ENCODE measurements at places on chromosomes 4 and X. TPM values are rescaled to one million over a fixed set of nuclear protein-coding genes. Genes with fewer than 3 reads are reported as not detected.

Gene EDA
- total RNA-seq, result 2.1 TPM

Gene DDX60
- 5.8 TPM for total RNA-seq

- H3K4me3 ChIP-seq, result no peak overlapping the region
- DNase-seq, result peak; percentile 87
- H3K36me3 ChIP-seq, result no peaks in the 10 kb centered on the region
- H3K27ac ChIP-seq, result no peak overlapping the region
Observed at GRCh38 chr4:103008875-103009729, 10.4 kb downstream of the SLC9B1 start.

DNA sequence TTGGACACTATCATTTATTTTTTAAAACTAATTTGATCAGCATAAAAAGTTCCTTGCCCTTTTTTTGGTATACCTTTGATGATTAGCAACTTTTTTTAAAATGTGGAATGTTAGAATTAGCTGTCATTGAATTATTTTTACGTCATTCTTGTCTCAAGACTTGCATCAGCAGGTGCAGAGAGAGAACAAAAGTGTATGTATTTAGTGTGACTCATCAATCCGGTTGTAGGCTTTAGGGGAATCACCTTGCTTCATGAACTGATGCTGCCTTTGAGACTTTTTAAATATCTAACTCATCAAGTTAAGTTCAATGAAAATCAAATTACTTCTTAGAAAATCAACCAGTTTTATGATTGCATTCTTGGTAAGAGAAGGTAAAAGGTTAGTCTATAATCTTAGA lies 125.1 kb downstream of the ARX start:
- no peaks in the 10 kb centered on the region for H3K4me1 ChIP-seq
- H3K4me3 ChIP-seq, result no peak overlapping the region
- no peak overlapping the region for H3K27ac ChIP-seq
- H3K27me3 ChIP-seq, result no peaks in the 10 kb centered on the region
- DNase-seq, result no peak

- H3K27ac ChIP-seq, result no peak overlapping the region
- H3K4me3 ChIP-seq, result no peak overlapping the region
- H3K4me1 ChIP-seq, result no peaks in the 10 kb centered on the region
- peak; percentile 99 for DNase-seq
- no peaks in the 10 kb centered on the region for H3K27me3 ChIP-seq
- no peaks in the 10 kb centered on the region for H3K36me3 ChIP-seq
Observed at GRCh38 chr4:7842384-7843279, 97.0 kb downstream of the AFAP1 start.

DNA sequence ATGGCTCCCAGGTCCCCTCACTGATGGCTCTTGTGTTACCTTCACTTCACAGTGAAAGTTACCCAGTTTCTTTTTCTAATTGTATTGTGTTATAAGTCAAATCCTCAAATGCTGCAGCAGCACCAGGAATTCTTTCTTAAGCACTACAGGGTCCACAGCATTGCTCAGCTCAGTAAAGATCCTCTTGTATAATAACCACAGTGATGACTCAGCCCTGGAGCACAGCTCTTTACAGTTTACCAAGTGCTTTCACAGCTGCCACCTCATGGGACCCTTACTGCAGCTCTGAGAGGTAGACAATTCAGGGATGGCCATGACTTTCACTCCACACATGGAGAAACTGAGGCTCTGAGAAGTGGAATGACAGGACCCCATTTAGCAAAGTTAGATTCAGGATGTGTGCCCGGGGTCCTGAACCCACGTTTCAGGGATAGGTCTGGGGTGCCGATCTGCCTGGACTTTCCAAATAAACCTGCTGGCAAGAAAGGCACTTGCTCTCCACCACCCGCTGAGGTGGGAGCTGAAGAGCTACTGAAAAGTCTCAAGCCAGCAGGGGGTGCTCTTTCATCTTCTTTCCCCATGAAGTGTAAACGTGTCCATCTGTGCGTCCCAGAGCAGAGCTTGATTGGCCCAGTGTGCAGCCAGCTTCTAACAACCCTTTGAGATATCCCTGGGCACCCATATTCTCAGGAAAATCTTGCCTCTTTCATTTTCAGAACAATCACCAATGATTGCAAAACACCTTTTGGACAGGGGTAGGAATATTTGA lies 35.7 kb upstream of the GABRQ start:
- DNase-seq, result no peak
- H3K27me3 ChIP-seq, result no peaks in the 10 kb centered on the region
- no peak overlapping the region for H3K4me3 ChIP-seq

- H3K36me3 ChIP-seq, result no peaks in the 10 kb centered on the region
- no peaks in the 10 kb centered on the region for H3K4me1 ChIP-seq
- H3K27me3 ChIP-seq, result no peaks in the 10 kb centered on the region
- no peak for DNase-seq
- no peak overlapping the region for H3K27ac ChIP-seq
Observed at GRCh38 chr4:40986375-40986774, 228.0 kb downstream of the APBB2 start.

- no peaks in the 10 kb centered on the region for H3K36me3 ChIP-seq
- no peaks in the 10 kb centered on the region for H3K27me3 ChIP-seq
- H3K4me1 ChIP-seq, result peaks cover 6% of the 10 kb centered on the region
- H3K4me3 ChIP-seq, result no peak overlapping the region
- no peak overlapping the region for H3K27ac ChIP-seq
Observed at GRCh38 chr4:109989044-109989443, 76.4 kb downstream of the EGF start.

GRCh38 chr4:159097785-159098184 lies 5.1 kb upstream of the RAPGEF2 start:
- no peak overlapping the region for H3K4me3 ChIP-seq
- no peak overlapping the region for H3K27ac ChIP-seq
- no peak for DNase-seq
- no peaks in the 10 kb centered on the region for H3K36me3 ChIP-seq
- no peaks in the 10 kb centered on the region for H3K27me3 ChIP-seq
- H3K4me1 ChIP-seq, result no peaks in the 10 kb centered on the region

GRCh38 chrX:38089173-38089982 lies 83.0 kb downstream of the SYTL5 start:
- no peak overlapping the region for H3K4me3 ChIP-seq
- H3K27ac ChIP-seq, result no peak overlapping the region
- no peaks in the 10 kb centered on the region for H3K4me1 ChIP-seq
- H3K27me3 ChIP-seq, result no peaks in the 10 kb centered on the region
- no peak for DNase-seq

GRCh38 chr4:31160146-31160545 lies 440.0 kb downstream of the PCDH7 start:
- H3K4me3 ChIP-seq, result no peak overlapping the region
- H3K27me3 ChIP-seq, result no peaks in the 10 kb centered on the region
- no peak for DNase-seq

- no peak overlapping the region for H3K27ac ChIP-seq
- H3K36me3 ChIP-seq, result no peaks in the 10 kb centered on the region
- no peaks in the 10 kb centered on the region for H3K27me3 ChIP-seq
- no peak overlapping the region for H3K4me3 ChIP-seq
Observed at GRCh38 chr4:127229855-127230608, 402.7 kb upstream of the INTU start.

GRCh38 chr4:83305187-83305586 lies 20.6 kb upstream of the COQ2 start:
- H3K4me1 ChIP-seq, result no peaks in the 10 kb centered on the region
- no peak overlapping the region for H3K27ac ChIP-seq
- DNase-seq, result no peak
- no peak overlapping the region for H3K4me3 ChIP-seq
- H3K27me3 ChIP-seq, result no peaks in the 10 kb centered on the region
- no peaks in the 10 kb centered on the region for H3K36me3 ChIP-seq

Gene CFP
- 0.09 TPM for total RNA-seq

Gene FABP2
- total RNA-seq, result 5.5 TPM

DNA sequence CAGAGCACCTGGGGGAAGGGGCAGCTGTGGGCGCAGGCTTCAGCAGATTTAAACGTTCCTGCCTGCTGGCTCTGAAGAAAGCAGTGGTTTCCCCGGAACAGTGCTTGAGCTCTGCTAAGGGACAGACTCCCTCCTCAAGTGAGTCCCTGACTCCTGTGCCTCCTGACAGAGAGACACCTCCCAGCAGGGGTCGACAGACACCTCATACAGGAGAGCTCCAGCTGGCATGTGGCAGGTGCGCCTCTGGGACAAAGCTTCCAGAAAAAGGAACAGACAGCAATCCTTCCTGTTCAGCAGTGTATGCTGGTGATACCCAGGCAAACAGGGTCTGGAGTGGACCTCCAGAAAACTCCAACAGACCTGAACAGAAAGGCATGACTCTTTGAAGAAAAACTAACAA lies 68.1 kb downstream of the ZC4H2 start:
- H3K4me1 ChIP-seq, result no peaks in the 10 kb centered on the region
- no peaks in the 10 kb centered on the region for H3K27me3 ChIP-seq
- no peak overlapping the region for H3K4me3 ChIP-seq
- DNase-seq, result no peak
- H3K27ac ChIP-seq, result no peak overlapping the region

Gene CAPN6
- 0.39 TPM for total RNA-seq

DNA sequence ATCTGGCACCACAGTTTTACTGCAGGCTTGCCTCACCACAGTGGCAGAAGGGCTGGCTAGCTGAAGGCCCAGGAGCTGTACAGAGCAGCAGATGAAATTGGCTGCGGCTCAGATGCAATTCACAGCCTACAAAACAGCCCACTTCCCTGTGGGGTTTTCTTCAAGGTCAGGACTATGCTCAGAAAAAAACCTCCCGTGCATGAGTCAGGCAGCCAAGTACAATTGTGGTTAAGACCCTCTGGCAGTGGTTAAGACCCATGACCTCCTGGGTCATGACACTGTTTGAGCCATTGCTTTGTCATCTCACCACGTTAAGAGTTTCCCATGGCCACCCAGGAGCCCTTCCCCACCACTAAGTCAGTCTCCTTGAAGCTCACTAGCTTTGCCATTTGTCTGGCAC lies 276.3 kb downstream of the HNRNPD start:
- H3K4me1 ChIP-seq, result no peaks in the 10 kb centered on the region
- no peak overlapping the region for H3K27ac ChIP-seq
- DNase-seq, result no peak
- no peaks in the 10 kb centered on the region for H3K36me3 ChIP-seq

- H3K27me3 ChIP-seq, result no peaks in the 10 kb centered on the region
- peak; percentile 1 for DNase-seq
- no peak overlapping the region for H3K4me3 ChIP-seq
- no peaks in the 10 kb centered on the region for H3K36me3 ChIP-seq
Observed at GRCh38 chr4:36088542-36088941, 155.8 kb downstream of the ARAP2 start.

- no peaks in the 10 kb centered on the region for H3K4me1 ChIP-seq
- no peak for DNase-seq
- no peak overlapping the region for H3K4me3 ChIP-seq
- no peak overlapping the region for H3K27ac ChIP-seq
- H3K27me3 ChIP-seq, result no peaks in the 10 kb centered on the region
Observed at GRCh38 chr4:42348692-42349091, 48.6 kb upstream of the SHISA3 start.

DNA sequence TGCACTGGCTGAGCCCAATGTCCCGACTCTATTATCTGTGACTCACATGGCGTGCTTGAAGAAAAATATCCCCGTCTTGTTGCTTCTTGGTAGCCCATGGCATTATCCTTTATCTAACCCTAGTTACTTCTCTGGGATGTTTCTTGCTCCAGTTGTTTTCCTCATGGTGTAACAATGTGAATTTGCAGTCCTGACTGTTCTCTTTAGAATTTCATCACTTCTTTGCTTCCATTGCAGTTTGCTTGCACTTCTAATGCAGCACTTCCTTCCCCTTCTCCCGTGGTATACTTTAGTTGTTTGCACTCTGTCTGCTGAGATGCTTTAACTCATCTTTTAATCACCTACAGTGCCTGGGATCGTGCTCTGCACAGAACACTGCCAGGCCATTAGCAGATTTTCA lies 126.9 kb downstream of the MAML3 start:
- H3K4me1 ChIP-seq, result peaks cover 49% of the 10 kb centered on the region
- no peak overlapping the region for H3K4me3 ChIP-seq
- H3K27me3 ChIP-seq, result no peaks in the 10 kb centered on the region
- no peak overlapping the region for H3K27ac ChIP-seq
- DNase-seq, result no peak

Gene ERVMER34-1
- 2.9 TPM for total RNA-seq

GRCh38 chrX:130877892-130878341 lies 25.1 kb downstream of the ENOX2 start:
- peaks cover 25% of the 10 kb centered on the region for H3K4me1 ChIP-seq
- H3K27me3 ChIP-seq, result no peaks in the 10 kb centered on the region
- no peaks in the 10 kb centered on the region for H3K36me3 ChIP-seq
- H3K4me3 ChIP-seq, result no peak overlapping the region
- H3K27ac ChIP-seq, result no peak overlapping the region

DNA sequence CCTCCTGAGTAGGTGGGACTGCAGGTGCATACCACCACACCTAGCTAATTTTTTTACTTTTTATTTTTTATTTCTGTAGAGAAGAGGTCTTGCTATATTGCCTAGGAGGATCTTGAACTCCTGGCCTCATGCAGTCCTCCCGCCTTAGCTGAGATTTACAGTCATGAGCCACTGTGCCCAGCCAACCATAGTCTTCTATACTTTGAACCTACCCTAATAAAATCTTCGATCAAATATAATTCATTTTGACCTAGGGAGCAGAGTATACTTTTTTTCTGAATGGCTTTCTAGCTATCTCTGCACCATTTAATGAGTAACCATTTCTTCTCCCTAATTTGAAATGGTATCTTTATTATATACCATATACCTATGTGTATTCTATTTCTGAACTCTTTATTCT lies 6.7 kb downstream of the ETFDH start:
- DNase-seq, result no peak
- H3K4me1 ChIP-seq, result no peaks in the 10 kb centered on the region
- no peak overlapping the region for H3K4me3 ChIP-seq
- no peaks in the 10 kb centered on the region for H3K27me3 ChIP-seq

DNA sequence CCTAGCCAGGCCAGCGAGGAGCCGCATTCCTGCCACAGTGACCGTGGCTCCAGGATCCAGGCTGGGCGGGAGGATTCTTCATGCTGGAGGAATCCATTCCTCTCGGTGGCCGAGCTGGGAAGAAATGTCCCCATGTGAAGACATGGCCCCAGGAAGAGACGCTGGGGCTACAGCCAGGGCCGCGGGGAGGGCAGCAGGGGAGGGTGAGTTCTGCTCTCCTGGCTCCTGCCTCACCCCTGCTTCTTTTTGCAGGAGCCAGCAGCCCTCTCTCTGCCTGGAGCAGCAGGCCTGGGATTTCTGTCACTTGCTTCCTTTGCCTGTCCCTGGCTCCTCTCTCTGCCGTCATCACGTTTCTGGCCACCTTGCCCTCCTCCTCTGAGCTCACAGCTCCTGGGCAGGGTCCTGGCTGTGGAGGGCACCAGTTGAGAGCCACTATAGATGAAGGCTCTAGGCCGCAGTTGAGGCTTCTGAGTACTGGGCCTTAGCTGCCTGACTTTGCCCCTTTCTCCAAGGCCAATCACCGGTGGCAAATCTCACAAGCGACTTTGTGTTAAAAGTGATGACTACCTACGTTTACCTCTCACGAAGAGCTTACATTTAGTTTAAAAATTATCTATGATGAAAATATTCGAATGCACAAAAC lies 48.3 kb downstream of the ENPP6 start:
- peak; percentile 51 for DNase-seq
- no peaks in the 10 kb centered on the region for H3K4me1 ChIP-seq
- H3K27me3 ChIP-seq, result peaks cover 6% of the 10 kb centered on the region
